ENCODE measurements at places on chromosomes 2 and 18.
A peak's percentile ranks its signal among the peaks of the same experiment; 100 is the strongest.

DNA sequence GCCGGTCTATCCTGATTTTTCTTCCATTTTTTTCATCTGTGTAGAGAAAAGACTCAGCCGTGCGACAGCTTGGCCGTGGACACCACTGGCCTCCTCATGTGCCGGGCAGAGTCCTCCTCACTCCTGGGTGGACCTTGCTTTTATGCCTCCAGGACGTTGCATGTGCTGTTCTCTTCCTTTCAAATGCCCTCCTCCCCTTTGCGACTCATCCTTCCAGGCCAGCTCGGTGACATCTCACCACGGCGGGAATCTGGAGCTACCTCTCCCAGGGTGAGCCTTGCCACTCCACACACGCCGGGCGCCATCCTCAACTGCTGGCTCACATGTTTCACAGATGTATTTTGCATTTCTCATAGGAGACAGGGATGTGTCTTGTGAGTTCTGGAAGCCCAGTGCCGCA lies 198.5 kb upstream of the HDAC4 start:
- no peak for DNase-seq

DNA sequence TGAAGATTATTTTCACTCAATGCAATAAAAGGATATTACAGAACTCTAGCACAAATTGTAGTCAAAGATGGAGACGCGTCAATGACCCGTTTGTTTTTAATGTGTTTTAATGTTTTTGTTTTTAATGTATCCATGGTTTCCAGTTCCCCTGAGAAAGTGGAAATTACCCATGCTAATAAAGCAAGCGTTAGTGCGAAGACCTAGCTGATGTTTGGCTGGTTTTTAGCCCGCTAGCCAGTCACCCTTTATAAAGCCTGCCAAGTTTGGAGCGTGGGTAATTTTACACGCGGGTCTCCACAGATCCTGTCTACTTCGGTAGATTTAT lies 430 bp upstream of the CHMP1B start:
- no peak for DNase-seq

GRCh38 chr2:181152226-181152625 lies 171.8 kb downstream of the UBE2E3 start:
- DNase-seq, result no peak

DNA sequence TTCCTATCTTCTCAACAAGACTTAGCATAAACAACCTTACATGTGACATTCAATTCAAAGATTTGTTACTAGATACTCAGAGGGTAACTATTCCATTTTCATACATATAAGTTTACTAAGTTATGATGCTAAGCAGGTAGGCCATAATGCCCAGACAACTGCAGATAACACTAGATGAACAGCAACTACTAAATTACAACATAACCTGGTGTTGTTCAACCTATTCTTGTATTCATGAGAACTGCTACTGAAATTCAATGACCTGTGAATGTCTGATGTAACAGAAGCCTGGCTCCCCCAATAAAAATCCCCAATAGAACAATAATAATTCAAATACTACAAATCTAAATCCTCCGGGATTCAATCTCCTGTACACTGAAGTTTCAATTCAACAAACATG lies 24.8 kb downstream of the FEZ2 start:
- DNase-seq, result no peak

DNA sequence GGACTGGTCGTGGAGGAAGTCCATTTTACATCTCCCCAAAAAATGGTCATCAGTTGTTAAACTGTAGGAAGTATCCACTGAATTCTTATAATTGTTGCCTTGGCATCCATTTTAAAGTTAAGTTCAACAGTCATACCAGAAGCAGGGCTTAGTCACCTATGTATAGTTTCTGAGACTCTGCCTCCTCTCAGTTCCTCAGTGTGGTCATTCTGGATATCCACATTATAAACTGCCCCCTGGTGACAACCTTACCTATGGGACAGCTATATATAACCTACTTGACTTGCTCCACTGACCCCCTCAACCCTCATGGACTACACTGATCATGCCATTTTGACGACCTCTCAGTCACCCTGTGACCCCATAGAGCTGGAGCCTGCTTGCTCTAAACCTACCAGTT lies 617.0 kb downstream of the LRP1B start:
- DNase-seq, result peak; percentile 77

GRCh38 chr2:141703501-141703900 lies 427.3 kb downstream of the LRP1B start:
- DNase-seq, result no peak

GRCh38 chr2:138334323-138334722 lies 167.2 kb upstream of the SPOPL start:
- DNase-seq, result no peak

DNA sequence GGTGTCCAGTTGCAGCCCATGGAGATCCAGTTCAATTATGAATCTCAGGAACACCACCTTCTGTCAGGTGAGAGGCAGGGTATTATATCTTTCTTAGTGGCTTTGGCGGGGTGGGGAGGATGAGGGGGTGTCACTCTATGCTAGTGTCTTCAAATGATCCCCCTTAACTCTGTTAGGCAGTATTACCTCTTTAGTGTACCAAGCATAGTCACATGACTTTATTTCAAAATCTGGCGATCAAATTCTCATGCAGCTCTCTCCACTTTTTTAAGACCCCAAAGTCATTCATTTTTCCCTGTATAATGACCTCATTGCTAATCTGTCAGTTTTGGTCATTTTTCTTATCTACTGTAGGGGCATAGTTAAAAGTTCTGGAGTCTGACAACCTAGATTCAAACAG lies 1.1 kb upstream of the ZSCAN30 start:
- no peak for DNase-seq

DNA sequence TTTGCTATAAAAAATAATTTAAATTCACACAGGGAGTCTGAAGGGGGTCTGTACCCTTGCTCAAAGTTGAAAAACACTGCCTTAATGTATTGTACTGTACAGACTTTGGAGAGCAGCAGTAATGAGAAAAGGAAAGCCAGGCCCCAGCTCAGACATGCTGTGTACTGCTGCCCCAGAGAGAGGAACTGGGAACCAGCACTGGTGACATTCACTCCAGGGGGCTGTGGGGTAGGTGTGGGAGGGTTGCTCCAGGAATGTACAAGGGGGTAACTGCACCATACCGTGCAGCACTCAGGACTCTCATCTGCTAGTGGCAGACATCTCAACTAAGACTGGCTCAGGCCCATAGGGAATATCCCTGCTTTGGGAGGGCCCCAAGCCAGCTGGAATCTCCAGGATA lies 146.0 kb upstream of the RMP24 start:
- DNase-seq, result no peak

GRCh38 chr2:191994749-191995148 lies 147.9 kb upstream of the CAVIN2 start:
- DNase-seq, result no peak

- no peak for DNase-seq
These were observed 1884.0 kb upstream of the CELF4 start for GRCh38 chr18:39449566-39449965.

DNA sequence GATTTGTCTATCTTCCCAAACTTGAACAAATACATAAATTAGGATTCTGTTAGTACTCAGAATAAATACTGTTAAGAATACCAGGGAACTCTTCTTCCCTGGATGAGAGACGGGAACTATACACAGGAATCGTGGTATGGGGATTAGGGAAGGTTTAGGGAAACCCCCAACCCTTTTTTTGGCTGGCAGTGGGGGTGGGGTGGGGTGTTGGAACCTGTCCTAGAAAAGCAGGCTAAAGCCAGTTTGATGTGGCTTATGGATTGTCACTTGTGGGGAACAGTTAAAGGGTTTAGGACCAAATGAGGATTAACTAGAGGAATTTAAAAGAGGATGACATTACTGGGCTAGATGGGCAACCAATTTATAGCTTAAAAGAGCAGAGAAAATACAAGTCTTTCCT lies 1.8 kb downstream of the SLC4A10 start:
- no peak for DNase-seq

DNA sequence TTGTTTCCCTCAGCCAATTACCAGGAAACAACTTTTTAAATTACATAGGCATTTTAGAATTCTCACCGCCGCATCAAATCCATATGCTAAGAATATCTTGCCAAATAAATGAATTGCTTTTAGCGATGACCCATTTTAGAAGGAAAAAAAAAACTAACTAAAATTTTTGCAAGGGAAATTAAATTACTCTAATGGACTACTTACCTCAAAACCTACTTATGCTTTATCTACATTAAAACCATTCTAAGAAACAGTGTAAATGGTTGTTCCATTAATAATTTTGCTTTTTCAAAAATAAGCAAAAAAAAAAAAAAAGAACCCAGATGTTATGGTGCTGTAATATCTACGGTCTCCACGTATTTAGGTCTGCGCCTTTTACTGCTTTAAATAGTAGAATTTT lies 73.5 kb upstream of the CCDC150 start:
- DNase-seq, result no peak

DNA sequence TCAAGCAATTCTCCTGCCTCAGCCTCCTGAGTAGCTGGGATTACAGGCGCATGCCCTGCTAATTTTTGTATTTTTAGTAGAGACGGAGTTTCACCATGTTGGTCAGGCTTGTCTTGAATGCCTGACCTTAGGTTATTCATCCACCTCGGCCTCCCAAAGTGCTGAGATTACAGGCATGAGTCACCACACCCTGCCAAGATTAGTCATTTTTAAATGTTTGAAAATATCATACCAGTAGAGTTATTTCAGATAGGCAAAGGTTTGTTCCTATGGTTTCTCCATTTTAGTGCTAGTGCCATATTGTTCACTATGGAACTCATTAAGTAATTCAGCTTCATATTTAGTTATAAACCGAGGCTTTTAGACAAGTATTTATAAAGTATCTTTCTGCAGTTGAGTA lies 52.3 kb downstream of the HIBCH start:
- DNase-seq, result no peak

- no peak for DNase-seq
These were observed 14.4 kb downstream of the OTOF start for GRCh38 chr2:26463244-26464192.

- peak; percentile 17 for DNase-seq
These were observed 33.4 kb downstream of the ARHGAP25 start for GRCh38 chr2:68767996-68768395.

DNA sequence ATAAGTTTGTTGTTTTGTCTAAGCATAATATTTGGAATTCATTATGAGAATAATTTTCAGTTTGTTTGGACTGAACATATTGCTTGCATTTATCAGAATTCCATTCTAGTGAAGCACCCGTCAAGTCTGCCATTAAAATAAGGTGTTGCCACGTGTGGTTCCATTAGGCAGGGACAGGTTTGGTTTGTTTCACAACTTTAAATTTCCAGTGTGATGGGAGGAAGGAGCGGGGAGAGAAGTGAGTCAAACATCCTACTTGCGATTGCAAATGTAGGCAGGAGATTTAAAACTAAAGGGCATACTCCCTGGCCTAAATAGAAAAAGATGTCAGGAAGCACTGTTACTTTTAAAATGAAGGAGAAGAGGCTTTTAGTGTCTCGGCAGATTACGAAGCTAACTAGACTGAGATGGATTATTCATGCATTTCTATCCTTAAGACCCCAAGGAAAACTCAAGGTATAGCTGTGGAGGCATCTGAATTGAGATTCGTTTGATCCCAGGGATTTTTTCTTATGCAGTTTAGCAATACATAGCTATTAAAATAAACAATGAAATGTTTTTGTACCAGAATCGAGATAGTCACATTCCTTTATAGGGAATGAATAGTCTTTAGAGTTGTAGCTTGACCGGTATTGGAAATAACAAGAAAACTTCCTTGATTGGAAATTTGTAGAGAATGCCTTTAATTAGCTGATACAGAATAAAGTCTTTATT lies 19.8 kb downstream of the GRHL1 start:
- no peak for DNase-seq

DNA sequence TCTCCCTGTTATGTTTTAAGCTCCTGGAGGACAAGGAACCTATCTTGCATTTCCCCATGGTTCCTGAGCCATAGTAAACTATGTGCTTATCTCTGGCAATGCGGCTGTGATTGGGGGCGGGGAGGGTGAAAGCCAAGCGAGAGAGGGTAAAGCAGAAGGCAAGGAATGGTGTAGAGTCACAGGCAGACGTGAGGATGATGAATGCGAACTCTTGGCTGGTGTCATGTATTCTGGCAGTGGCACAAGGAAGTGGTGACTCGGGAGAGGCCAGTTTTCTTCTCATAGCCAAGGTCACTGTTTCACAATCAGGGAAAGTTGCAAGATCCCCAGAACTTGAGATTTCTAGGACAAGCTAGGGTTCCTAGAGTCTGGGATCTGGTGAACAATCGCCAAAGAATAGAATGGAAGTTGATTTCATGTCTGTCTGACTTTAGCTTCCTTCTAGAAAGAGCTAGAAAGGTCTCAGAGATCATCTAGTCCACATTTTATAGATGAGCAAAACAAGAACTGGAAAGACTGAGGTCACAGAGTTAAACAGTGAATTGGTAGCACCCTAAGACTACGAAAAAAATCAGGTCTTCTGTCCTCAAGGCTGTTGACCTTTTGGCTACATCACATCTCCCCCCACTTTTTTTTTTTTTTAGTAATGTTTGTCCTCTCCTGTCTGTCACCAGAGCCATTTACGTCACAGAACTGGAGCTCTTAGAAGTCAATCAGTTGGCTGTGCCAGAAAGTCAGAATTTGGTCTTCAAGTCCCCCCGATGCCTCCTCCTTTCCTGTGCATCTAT lies 137.0 kb downstream of the BCL11A start:
- DNase-seq, result no peak
